ENCODE measurements at places on chromosomes 1 and 21.

- DNase-seq: no peak
Observed at GRCh38 chr1:87478231-87478630, 149.6 kb downstream of the LMO4 start.

DNA sequence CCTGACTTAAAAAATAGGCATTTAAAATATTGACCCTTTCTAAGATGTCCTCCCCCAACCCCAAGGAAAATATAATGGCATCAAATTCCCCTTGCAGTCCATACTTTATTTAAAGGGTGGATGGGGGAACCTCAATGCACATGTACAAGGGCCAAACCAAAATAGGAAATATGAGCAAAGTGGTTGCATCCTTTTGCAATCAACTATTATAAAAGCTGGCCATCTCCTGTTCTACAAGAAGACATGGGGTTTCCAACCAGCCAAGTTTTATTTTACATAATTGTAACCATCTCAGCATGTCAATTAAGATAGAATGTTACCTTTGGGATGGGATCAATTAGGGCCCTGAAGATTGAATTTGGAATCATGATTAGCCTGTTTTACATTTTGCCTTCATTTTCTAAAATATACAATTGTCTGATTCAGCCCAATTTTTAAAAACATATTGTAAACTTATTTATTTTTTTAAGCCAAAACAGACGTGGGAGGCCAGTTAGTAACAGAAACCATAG, 146.7 kb upstream of the NFIA start:
- no peak for DNase-seq

- DNase-seq: no peak
Observed at GRCh38 chr1:105636052-105636451, 1420.4 kb upstream of the PRMT6 start.

DNA sequence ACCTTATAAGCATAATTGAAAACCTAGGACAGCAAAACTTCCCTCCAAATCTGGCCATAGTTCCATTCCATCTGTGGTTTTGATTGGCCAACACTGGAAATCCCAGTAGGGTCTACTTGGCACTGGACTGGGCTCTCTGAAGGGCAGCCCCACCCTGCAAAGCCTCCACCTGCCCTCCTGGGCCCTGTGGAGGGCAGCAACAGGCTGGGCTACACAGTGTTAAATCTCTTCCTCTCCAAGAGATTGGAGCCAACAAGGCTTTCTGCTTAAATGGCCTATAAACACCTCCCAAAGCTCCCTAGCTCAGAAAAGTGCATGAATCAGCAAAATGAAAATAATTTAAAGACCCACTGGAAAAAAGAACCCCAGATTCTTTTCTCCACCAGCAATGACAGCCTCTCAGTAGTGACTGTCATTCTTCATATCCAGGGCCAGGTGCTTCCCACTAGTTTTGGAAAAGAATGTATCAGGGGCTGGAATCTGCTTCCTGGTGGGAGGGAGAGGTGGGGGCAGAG, 58.5 kb downstream of the BEND5 start:
- DNase-seq: no peak

GRCh38 chr21:28283641-28284490, 708.8 kb downstream of the LTN1 start:
- DNase-seq: no peak

DNA sequence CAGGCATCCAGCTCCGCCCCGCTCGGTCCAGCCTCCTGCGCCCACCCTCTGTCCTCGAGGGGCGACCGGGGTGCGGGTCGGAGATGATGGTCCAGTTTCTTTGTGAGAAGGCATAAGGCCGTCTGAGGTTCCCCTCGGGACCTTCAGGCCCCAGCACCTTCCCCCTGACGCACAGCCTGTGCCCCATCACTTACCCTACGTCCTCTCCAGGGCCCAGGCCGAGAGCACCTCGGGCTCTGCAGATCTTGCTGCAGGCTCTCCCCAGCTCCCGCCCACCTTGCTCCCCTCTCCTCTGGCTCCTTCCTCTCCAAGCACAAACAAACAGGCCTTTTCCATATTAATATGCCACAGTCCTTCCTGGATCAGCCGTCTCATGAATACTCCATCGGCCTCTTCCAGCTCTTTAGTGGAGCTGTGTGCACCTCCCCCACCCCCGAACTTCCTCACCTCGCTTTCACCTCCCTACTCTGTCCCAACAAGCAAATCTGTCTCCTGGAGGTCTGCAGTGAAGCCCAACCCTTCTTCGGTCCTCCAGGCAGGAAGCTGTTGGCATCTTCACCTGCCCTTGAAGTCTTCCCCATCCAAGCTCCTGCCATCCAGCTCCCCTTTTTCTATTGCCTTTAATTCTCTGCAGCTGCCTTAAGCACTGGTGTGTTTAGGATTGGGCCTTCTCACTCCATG, 448 bp upstream of the COL9A2 start:
- no peak for DNase-seq

DNA sequence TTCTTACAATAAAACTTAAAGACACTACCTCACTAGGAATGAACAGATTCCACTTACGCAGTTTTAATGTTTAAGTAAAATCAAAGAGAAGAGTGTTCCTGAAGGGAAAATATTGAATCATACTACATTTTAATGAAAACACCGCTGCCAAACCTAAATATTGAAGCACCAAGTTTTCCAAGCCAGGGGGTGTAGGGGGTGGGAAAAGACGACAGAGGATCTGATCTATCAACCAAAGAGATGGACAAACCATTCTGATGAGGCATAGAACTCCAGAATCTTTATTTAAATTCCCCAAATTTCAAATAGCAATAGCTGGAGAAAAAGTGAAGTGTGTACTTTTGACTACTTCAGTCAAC, 1.2 kb downstream of the ELK4 start:
- no peak for DNase-seq

- peak; percentile 48 for DNase-seq
Observed at GRCh38 chr21:37166733-37167132, 93.7 kb downstream of the TTC3 start.

GRCh38 chr1:119679223-119679622, 31.2 kb upstream of the ZNF697 start:
- no peak for DNase-seq

- no peak for DNase-seq
Observed at GRCh38 chr21:28100366-28100765, 892.3 kb downstream of the LTN1 start.

DNA sequence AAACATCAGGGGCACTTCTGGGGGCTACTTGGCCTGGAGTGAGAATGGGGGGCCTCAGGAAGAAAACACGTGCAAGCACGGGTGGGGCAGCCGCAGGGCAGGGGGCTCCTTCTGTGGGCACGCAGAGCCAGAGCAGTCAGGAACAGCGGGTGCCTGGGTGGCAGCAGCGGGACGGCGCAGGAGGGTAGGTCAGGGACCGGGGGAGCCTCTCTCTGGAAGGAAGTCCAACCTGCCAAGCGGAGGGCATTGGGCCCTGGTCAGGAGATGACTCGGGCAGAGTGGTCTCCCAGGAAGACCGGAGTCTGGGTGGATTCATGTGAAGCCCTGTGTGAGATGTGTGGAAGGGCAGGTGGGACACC, 27.1 kb downstream of the CTNNBIP1 start:
- no peak for DNase-seq

GRCh38 chr1:113813218-113813617, 942 bp upstream of the RSBN1 start:
- DNase-seq: no peak

- DNase-seq: no peak
Observed at GRCh38 chr1:92473781-92474495, 12.8 kb downstream of the GFI1 start.

GRCh38 chr1:53739109-53739681, at the start of gene GLIS1:
Gene GLIS1 (minus strand): TSS chr1:53739164. CDS start chr1:53738064, 1,100 bp downstream.
- no peak for DNase-seq

- DNase-seq: peak; percentile 96
Observed at GRCh38 chr1:15885701-15886610, 38.4 kb downstream of the SPEN start.

GRCh38 chr1:245693116-245693793, 538.5 kb downstream of the KIF26B start:
- no peak for DNase-seq

GRCh38 chr1:23577056-23578004, 18.0 kb upstream of the ID3 start:
- DNase-seq: no peak

DNA sequence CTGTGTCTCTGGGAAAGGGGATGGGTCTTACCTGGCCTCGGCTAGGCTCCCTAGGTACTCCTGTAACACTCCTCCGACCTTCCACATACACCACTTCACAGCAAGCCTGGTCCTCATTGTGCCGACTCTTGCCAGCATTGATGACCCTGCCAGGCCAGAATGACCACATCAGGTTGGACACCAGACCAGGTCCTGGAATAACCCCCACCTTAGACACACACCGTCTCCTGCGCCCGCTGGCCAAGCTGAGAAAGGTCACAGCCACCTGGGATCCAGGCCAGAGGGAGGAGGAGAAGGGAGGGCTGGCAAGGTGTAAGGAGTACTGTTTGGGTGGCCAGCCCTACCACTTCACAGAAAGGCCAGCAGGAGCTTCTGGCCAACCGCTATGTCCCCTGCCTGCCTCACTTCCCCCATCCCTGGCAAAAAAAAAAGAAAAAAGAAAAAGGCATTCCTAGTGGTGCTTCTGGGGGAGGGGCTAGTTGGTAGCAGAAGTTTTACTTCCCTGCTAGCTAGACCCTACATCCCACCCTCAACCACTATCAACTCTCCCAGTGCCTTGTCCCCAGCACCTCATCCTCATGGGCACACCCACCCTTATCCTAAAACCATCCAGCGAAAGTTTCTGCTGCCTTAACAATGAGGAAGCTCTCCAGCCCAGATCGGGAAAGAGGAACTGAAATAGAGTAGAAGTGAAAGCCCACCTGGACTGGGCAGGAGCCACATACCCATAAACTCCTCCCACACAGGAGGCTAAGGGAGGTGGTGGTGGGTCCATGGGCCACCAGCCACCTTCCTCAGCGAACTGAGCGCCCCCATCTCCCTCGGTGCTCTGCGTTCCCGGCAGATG, 1.4 kb downstream of the PPM1J start:
- DNase-seq: no peak

- no peak for DNase-seq
Observed at GRCh38 chr21:25960402-25960801, 210.2 kb downstream of the APP start.

DNA sequence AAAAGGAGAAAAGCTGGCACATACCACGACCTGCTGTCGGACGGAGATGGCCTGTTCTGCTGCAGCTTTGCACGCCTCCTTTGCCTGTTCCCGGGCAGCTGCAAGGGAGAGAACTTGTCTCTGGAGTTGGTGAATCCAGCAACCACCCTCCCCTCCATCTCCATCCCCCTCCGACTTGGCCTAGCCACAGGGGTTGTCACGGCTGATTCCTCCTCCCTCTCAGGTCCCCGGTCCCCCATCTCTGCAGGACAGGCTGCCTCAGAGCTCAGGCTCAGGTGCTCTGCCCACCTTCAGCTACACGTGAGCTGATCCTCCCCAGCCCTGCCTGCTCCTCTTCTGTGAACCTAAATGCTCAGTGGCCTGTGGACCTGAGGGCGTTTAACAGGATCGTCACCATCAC, 11.1 kb upstream of the SRM start:
- no peak for DNase-seq

GRCh38 chr21:44555200-44555875, 3.3 kb downstream of the KRTAP10-3 start:
- no peak for DNase-seq

- no peak for DNase-seq
Observed at GRCh38 chr21:24023936-24024335, 1583.3 kb downstream of the MRPL39 start.

DNA sequence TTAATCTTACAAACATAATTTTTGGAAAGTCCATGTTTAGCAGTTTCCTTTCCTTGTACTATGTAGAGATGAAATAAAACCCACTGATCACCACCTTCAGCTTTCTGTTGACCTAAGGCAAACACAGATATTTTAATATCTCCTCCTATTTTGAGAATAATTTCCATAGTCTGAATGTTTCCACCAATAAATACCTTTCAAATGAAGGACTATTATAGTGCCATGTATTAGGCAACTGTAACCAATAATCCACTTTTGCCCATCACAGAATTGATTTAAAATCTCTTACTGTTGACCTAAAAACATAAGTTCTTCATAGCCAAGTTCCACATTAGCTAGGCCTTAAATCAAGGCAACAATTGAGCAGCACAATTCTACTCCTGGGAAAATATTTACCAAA, 1.8 kb downstream of the CDC42BPA start:
- peak; percentile 43 for DNase-seq

DNA sequence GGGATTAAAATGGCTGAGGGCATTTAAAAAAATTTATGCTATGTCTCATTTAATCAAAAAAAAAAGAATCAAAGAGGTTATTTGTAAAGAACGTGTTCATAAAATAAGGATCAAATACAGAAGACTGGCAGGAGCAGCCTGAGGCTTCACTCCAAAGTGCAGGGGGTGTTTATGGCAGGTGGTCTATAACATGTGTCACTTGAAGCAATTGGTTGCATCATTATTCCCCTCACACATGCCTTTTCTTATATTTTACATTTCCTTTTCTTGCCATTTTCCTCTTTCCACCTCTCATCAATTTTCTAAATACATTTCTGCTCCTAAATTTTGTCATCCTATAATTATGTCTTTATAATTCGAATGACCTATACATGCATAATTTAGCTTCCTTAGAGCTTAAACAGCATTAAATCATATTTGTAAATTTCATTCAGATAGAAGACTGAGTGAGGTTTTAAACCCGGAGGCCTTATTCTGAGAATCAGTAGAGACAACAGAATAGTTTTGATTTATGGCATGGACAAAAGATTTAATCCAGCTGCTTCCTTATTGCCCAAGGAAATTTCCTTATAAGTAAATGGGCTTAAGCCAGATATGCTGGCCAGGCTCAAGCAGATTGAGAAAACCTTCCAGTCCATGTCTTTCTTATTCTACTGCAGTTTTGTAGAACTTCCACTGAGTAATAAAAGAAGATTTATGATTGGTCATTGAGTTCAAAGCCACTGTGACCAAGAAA, 322.8 kb downstream of the TGFB2 start:
- no peak for DNase-seq

DNA sequence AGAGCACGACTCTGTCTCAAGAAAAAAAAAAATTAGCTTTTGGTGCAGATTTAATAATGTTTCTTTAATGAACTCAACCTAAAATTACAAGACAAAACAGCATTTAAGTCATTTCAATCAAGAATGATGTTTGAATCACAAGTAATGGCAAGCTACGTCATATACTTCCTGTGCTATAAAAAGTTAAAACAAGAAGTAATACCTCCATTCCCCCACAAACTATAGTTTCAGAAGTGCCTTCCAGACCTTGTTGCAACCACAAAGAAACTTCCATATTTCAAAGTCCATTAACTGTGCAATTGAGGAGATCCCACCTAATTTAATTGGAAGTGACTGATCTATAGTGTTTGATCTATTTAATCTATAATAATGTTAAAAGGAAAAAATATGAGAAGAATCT, 15.1 kb downstream of the NRDC start:
- no peak for DNase-seq

- no peak for DNase-seq
Observed at GRCh38 chr1:83942914-83943313, 56.0 kb downstream of the TTLL7 start.

Measured in hematopoietic multipotent progenitor cell treated with erythropoietin and hydrocortisone succinate and interleukin-3 and kit ligand, for 17 days (in vitro differentiated cells).